ENCODE measurements at places on chromosomes 3 and 15.

DNA sequence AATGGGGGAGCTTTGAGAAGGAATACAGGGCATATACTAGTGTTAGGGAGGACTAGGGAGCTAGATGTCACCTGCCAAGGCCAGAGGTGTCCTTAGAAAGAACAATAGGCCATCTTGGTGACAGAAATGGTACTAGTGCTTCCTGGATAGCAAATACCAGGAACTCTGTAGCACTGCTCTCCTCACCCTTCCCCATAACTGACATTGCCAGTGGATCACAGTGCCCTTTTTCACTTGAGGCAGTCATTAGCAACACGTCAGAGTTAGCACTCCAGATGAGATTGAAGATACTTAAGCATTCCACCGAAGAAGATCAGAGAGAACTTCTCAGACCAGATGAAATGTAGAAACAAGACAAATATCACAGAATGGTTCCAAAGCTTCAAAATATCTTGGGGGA lies 103.1 kb upstream of the PDZRN3 start:
- DNase-seq, result no peak

GRCh38 chr3:33808559-33808958 lies 10.1 kb downstream of the PDCD6IP start:
- no peak for DNase-seq

GRCh38 chr15:39720621-39721611 lies 61.7 kb downstream of the FSIP1 start:
- DNase-seq, result no peak

GRCh38 chr3:107329088-107329487 lies 48.2 kb upstream of the CCDC54 start:
- DNase-seq, result no peak

DNA sequence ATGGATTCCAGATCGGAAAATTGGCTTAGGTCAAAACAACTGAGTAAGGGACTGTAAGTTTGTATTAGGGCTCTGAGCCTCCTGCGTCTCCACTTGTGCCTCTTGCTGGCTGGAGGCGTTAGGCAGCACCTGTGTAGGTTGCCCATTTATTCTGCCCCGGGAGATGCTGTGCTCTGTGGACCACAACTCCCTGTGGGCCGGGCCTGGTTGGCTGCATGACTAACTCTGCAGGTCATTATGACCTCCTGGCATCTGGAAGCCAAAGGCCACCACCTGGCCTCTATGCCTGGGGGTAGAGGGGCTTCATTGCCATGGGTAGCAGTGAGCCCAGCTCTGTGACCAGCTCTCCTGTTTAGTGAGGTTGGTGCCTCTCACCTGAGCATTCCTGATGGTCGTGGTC lies 36.0 kb upstream of the BDH1 start:
- DNase-seq, result no peak

All from CD4-positive, alpha-beta T cell (primary cell).